Stomach (tissue), 19 donors: ENCODE measurements at places on chromosomes 1 and 21. TPM values are rescaled to one million over a fixed set of nuclear protein-coding genes. Genes with fewer than 3 reads are reported as not detected.

The CLK2 gene
- total RNA-seq = 76.2 TPM

DNA sequence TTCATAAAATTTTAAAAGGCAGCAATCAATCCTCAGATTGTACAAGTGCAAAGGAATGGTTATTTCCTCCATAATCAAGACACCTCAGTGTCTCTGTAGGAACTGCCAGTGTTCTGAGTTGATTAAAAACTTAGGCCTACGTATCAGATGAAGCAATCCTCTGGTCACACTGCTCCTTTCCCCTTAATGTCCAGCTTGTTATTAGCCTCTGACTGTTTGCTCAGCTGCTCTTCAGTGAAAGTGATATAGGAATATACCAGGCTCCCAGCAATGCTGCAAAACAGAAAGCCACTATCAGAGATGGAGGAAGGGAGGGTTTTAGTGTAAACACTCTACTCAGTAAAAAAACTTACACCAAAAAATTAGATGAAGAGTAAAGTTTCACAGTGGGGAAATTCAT is 49.8 kb downstream of the SLC35D1 start:
- H3K4me3 ChIP-seq = no peak overlapping the region
- H3K4me1 ChIP-seq = peaks cover 18% of the 10 kb centered on the region
- no peaks in the 10 kb centered on the region for H3K27me3 ChIP-seq
- H3K27ac ChIP-seq = no peak overlapping the region
- H3K36me3 ChIP-seq = peaks cover 27% of the 10 kb centered on the region

The GIPC2 gene
- 4.0 TPM for total RNA-seq

- H3K27me3 ChIP-seq = no peaks in the 10 kb centered on the region
- no peak overlapping the region for H3K27ac ChIP-seq
- H3K4me1 ChIP-seq = peaks cover 88% of the 10 kb centered on the region
- no peak overlapping the region for H3K4me3 ChIP-seq
- H3K36me3 ChIP-seq = no peaks in the 10 kb centered on the region
- DNase-seq = peak; percentile 53
Measured at GRCh38 chr1:179034720-179035119, 9.0 kb downstream of the FAM20B start.

The GJA5 gene
- total RNA-seq = not detected
